ENCODE measurements at places on chromosomes 5 and 9. TPM values are rescaled to one million over a fixed set of nuclear protein-coding genes. Genes with fewer than 3 reads are reported as not detected.

The PRKAA1 gene
- 35.7 TPM for total RNA-seq

The IL4 gene
- not detected for total RNA-seq

The PAIP1 gene
- 108 TPM for total RNA-seq

The GLIPR2 gene
- total RNA-seq = 23.2 TPM

DNA sequence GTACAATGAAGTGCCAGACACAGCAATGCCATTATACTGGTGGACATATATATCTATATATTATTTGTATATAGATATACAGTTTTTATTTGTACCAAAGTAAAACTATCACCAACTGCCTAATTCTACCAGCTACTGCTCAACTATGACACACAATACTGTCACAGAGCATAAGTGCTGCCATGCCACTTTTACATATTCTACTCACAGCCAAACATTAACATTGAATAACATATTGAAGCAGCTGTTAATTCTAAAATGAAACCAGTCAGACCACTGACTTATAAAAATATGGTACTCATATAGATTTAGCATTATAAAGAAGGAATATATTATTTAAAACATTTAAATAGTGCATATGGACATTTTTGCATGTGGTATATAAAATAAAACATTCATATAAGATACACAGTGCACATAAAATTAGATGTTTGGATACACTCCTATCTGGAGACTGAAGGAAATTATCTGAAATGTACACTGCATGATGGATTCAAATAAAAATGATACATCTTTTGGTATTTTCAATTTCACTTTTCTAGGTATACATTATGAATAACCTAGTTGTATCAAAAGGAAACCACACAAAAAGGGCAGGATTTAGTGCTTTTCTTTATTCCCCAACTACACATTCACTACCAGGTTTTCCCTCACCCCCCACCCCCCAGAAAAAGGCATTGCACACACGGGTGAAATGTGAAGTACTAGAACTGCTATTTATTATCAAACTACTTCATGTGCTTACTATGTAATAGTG, 48.9 kb downstream of the PKD2L2 start:
- no peak for DNase-seq

GRCh38 chr9:136743639-136744211, 985 bp upstream of the LCN10 start:
- DNase-seq = peak; percentile 35

- DNase-seq = no peak
These were observed 72.6 kb downstream of the MVB12B start for GRCh38 chr9:126399251-126399650.

GRCh38 chr9:98859941-98860340, 52.5 kb downstream of the GALNT12 start:
- DNase-seq = no peak

GRCh38 chr9:110672873-110673510, 4.4 kb downstream of the MUSK start:
- DNase-seq = no peak

- no peak for DNase-seq
These were observed 23.0 kb downstream of the SLC9A3 start for GRCh38 chr5:501105-501830.

DNA sequence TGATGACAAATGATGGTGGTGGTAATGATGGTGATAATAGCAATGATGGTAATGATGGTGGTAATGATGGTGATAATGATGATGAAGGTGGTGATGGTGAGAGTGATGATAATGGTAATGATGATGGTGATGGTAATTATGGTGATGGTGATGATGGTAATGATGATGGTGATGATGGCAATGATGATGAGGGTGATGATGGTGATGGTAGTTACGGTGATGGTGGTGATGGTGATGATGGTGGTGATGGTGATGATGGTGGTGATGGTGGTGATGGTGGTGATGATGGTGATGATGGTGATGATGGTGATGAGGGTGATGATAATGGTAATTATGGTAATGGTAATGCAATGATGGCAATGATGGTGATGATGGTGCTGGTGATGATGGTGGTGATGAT, 91.1 kb downstream of the DAP start:
- DNase-seq = no peak

DNA sequence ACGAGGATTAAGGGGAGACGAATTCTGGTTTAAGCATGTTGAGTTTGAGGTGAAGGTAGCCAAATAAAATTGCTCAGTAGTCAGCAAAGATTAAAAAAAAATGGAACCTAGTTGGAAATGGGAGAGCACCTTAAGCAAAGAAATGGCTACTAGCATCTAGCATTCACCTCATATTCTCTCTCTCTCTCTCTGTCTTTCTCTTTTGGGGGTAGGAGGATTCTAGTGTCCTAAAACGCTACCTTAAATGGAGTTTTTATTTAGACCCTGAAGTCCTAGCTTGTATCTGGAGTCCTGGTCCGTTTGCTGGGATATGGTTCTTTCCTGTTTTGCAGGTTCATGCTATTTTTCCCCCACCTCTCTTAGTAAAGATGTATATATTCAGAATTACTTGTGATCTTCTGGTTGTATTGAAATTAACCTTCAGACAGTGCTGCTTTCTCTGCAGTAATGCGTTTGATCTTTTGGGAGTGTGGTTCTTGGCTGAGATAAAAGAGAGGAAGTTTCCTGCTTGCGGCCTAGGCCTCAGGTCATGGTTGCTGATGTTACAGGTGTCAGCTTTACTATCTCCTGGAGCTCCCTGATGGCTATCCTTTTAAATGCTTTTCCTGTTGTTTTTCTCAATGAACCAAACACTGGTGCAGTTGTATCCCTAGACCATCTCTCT, 8.0 kb downstream of the TGFBR1 start:
- DNase-seq = no peak

DNA sequence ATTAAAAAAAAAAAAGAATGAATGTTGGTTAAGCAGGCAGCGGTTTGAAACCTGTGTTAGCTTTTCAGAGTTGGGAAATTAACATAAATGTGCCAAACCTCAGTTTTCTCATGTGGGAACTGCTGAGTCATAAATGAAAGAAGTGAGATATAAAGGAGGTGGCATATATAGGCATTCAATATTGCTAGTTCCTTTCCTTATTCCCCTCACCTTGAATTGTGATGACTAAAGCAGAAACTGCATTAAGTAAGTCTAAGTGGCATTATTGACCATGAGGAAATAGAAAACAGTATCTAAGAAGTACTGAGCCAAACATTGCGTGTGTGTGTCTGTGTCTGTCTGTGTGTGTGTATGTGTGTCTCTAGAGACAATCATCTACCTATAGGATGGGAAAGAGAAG, 691.2 kb downstream of the TLR4 start:
- DNase-seq = no peak

DNA sequence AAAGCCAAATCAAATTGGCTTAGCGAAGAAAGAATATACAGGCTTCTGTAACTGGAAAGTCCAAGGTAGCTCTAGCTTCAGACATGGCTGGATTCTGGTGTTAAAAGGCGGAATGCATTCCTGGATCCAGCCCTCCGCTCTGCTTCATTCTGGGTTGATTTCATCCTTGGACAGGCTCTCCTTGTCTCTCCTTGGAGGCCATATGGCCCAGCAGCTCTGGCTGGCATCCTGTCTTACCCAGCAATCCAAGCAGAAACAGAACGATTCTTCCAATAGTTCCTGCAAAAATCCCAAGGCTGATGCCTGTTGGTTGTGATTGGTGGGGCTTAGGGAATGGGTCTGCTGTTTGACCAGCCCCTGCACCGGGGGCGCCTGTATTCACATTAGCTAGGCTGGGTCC, 37.0 kb upstream of the SAP30L start:
- no peak for DNase-seq

DNA sequence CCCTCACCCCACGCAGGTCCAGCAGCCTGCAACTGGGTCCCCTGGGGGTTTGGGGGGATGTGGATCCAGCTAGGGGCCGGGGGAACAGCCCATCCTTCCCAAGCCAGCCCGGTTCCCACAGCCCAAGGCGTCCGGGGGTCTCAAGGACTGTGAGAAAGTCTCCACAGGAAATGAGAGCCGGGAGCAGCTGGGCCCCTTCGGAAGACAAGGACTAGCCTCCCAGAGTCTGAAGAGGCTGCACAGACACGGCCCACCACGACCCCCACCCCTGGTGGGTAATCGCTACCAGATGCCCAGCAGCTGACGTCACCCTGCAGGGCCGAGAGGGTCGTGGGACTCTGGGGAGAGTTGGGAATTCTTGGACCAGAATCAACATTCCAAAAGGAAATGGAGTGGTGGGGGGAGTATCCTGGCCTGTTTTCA, 10.5 kb downstream of the SH2D3C start:
- peak; percentile 44 for DNase-seq
